ENCODE measurements at places on chromosomes 1 and 21.

- H3K36me3 ChIP-seq, result no peaks in the 10 kb centered on the region
- H3K4me3 ChIP-seq, result no peak overlapping the region
- no peaks in the 10 kb centered on the region for H3K4me1 ChIP-seq
- no peaks in the 10 kb centered on the region for H3K27me3 ChIP-seq
- DNase-seq, result no peak
- no peak overlapping the region for H3K27ac ChIP-seq
These were observed 508.6 kb downstream of the RWDD3 start for GRCh38 chr1:95742591-95743089.

DNA sequence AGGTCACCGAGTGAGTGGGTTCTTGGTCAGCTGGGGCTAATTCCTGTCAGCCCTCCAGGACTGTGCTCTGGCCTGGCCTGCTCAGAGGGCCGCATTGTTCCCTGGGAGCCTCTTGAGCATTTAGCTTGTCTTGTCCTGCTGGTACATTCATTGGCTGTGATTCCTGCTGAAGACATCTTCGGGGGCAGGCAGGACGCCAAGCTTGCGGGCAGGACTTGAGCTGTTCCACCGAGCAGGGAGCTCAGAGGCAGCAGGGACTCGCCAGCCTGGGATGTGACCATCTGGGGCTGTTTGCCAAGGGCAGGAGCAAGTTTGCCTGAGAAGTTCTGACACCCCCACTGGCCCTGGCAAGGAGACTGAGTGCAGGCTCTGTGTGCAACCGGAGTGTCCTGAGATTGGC lies 7.0 kb upstream of the SLC26A9 start:
- no peak for DNase-seq
- H3K4me3 ChIP-seq, result no peak overlapping the region
- no peaks in the 10 kb centered on the region for H3K36me3 ChIP-seq
- H3K4me1 ChIP-seq, result no peaks in the 10 kb centered on the region

DNA sequence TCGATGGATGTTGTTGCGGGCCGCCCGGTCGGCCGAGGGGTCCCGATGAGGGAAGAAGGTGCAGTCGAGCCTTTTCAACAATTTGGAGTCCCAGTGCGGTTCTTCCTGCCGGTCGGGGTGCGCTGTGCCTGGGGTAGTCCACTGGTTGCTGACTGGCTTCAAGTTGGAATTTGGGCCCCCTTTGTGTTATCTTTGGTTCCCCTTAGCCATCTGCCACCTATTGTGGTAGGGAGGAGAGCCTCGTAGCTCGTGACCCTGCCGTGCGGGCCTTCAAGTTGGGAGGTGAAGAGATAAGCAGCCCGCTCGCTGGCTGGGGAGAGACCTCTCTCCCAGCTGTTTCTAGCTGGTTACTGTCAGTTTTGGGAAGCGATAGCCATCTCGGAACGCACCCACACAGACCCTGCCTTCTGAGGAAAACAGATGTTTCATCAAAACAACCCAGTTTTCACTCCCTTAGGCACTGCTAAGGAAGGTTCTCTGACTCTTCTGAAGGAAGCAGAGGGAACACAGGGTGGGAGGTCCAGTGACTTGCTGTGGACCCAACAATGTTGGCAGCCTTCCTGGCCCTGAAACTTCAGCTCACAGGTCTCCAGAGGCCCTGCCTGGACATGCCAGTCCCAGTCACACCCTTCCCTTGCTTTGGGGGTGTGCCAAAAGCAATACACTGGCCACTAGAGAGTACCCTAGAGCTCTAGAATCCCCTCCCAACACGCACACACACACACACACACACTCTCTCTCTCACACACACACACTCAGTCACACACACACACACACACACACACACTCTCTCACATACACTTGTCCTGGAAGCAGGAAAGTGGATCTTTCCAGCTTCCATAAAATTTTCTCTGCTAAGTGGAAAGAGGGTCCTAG lies 1.0 kb downstream of the BTG2 start:
- H3K36me3 ChIP-seq, result peaks cover 54% of the 10 kb centered on the region
- H3K4me3 ChIP-seq, result peak overlapping the region; percentile 96
- H3K27me3 ChIP-seq, result no peaks in the 10 kb centered on the region

DNA sequence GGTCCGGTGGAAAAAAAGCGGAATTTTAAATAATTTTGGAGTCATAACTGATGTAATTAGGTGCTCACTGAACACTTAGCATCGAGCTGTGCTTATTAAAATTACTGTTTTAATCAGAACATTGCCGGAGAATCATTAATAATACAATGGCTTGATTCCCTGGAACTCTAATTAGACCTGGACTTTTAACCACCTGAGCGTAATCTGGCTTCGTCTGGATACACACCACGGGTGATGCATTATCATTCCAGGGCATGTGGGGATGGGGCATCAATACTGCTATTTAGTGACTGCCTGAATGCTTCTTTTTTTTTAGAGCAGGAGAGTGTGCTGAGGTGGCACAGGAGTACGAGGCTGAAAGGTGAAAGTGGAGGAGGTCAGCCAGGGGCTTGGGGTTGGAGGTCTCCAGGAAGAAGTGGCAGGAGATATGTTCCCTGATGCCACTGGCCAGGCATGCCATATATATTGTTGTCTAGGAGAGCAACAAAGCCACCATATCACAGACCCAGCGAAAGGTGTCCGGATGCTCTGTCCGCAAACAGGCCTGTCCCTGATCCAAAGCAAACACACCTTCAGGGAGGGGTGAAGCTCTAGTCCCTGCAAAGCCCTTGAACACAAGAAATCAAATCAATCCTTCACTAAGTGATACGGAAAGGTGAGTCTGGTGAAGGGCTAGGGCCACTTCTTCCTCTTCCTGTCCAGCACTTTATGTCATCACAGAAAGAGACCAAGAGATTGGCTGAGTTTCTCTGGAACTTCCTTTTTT lies 125.2 kb downstream of the PLXNA2 start:
- no peak overlapping the region for H3K27ac ChIP-seq
- H3K4me1 ChIP-seq, result no peaks in the 10 kb centered on the region
- no peak overlapping the region for H3K4me3 ChIP-seq
- H3K36me3 ChIP-seq, result no peaks in the 10 kb centered on the region
- no peak for DNase-seq
